Heart left ventricle (tissue), 16 donors: ENCODE measurements at places on chromosomes 4 and X.
A peak's percentile ranks its signal among the peaks of the same experiment; 100 is the strongest.

DNA sequence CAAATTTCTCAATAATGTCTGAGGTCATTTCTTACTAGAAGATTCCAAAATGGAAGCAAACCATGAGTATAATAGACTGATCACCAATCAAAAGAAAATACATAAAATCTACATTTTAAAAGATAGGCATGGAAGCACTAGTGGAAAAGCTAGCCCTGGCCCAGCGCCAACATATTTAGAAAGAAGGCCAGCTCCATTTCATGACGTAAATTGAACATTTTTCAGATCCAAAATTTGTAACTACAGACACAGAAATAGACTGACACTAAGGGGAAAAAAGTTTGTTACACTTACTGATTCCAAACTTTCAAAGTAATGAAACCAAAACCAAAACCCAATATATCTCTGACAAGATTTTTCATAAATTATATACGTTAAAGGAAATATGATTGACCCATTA lies 117.7 kb downstream of the ADAMTS3 start:
- DNase-seq: peak; percentile 17

DNA sequence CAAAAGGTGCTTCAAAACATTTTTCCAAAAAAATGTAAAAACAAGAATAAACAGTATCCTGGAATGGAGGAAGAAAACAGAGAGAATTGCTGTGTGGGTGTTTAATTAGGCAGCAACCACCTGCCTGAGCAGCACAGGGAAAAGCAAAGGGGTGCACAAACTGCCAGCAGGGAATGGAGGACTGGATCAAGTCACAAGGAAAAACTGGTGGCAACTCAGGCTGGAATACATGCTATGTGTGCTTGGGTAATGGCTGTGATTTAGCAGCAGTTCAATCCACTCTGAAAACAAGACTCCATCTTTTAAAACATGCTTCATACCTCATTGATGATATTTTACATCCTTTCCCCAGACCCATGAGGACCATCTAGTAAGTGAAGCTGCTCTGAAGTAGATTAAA lies 179.5 kb downstream of the HS6ST2 start:
- no peak for DNase-seq

DNA sequence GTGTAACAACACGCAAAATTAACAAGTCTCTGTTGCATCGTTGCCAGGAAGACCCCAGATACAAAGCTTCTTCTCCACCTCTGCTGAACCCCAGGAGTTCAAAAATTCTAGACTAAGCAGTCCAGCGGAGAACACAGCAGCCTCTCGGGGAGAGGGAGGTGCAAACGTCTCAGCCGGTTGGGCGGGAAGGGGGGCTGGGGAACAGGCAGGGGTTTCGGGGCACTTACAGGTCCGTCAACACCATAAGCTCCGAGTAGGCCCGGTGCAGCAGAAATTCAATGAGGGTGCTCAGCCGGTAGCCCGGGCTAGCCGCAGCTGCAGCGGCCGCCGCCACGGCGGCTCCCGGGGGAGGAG lies 394 bp downstream of the MED14 start:
- no peak for DNase-seq

DNA sequence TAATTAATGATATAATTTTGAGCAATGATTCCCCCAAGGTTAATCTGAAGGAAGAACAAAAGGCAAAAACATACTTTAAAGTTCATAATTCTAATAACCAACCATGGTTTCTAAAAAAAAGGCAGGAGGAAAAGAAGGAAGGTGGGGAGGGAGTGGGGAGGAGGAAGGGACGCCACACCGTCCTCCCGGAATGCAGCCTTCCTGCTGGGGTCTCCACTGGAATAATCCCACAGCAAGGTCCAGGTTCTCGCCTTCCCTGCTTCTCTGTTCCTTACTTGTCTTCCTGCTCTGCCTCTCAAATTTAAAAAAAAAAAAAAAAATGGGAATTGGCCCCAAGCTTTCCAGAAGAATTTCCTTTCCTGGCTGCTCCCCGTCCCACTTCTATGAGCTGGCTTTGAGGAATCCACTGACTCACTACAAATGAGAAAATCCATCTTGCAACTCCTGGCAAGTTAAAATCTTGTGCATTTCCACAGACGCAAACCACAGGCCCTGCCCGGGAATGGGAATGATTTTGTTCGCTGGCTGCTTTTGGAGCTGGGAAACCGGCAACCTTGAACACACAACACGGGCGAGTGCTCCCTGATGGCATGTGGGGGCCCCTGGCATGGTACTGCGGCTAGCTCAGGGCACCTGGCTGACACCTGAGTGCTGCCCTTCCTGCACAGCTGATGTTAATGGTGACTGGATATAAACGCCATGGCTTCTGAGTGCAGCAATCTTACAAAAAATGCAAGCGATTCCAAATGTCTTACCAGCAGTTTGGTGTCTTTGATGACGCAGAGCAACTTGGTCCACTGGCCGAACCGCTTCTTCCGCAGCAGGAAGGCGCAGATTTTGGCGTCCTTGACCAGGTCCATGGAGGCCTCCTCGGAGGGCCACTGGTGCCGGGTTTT lies 97.0 kb downstream of the AFAP1 start:
- DNase-seq: peak; percentile 65

GRCh38 chrX:87578978-87579377 lies 61.4 kb downstream of the KLHL4 start:
- DNase-seq: no peak

- no peak for DNase-seq
These were observed 160.1 kb upstream of the VCX3A start for GRCh38 chrX:6694977-6695376.

- DNase-seq: no peak
These were observed 9.9 kb upstream of the AKAP14 start for GRCh38 chrX:119885554-119886428.

GRCh38 chr4:165813606-165814005 lies 59.4 kb upstream of the TLL1 start:
- DNase-seq: no peak

GRCh38 chrX:134658760-134659023 lies 421 bp upstream of the PLAC1 start:
- DNase-seq: no peak

DNA sequence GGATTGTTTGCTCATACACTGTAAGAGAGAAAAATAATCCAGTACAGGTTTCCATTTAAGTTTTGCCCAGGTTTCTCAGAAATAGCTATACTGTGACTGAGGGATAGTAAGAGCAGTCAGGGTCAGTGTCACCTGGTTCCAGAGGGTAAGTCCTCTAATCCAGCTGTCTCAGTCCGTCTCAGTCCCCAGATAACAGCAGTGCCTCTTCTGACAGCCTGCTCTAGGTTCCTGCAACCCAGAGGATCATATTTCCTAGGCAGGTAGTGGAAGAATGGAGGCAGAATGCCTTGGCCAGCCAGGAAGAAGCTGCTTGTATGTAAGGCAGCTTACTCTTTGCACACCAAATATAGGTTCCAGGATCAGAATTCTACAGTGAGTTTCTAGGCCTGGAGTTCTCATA lies 22.6 kb upstream of the GNRHR start:
- DNase-seq: no peak

- DNase-seq: no peak
These were observed 178.7 kb upstream of the FAT1 start for GRCh38 chr4:186902361-186902760.

- peak; percentile 26 for DNase-seq
These were observed 173.9 kb upstream of the PGRMC2 start for GRCh38 chr4:128461291-128462102.

DNA sequence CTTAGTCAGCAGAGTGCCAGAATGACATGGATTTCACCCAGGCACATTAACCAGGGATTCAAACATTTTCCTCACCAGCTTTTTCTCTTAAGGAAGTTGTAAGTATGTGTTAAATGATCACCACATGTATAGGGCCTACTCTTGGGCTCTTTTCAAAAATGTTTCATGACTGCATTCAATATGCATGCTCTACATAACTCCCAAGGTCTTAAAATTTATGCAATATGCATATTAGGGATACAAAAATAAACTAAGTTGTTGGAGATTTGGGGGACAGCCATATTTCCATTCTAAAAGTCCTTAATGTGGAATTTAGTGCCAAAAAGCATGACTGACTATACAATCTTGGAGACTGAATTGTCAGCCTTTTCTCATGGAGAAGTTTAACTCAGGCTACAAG lies 25.0 kb upstream of the TRPC5OS start:
- DNase-seq: no peak

GRCh38 chr4:22336822-22337221 lies 179.0 kb downstream of the ADGRA3 start:
- DNase-seq: no peak

DNA sequence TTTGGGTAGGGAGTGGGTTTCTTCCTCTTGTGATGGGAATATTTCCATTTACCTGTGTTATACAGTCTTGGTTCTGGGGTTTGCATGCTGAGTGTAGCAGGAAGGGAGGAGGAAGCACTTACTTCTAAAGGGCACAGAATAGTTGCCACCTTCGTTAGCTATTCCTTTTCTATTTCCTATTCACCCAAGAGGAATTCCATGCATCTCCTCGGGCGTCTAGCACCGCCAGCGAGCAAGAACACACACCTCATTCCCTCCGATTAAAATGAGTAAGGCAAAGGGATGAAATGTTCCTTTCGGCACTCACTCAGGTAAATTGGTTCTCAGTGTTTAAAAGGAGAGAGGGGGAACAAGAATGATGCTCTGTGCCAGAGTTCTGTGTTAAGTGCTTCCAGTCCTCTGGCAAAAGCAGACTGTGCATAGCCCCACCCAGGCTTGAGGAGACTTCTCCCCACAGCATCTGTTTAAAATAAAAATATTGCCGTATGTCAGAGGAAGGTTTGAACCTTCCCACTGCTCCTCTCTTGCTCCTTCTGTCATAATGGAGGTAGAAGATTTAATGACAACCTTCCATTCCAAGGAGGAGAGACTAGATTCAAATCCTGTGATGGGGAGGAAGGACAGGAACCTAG lies 351.4 kb downstream of the PTTG2 start:
- no peak for DNase-seq

DNA sequence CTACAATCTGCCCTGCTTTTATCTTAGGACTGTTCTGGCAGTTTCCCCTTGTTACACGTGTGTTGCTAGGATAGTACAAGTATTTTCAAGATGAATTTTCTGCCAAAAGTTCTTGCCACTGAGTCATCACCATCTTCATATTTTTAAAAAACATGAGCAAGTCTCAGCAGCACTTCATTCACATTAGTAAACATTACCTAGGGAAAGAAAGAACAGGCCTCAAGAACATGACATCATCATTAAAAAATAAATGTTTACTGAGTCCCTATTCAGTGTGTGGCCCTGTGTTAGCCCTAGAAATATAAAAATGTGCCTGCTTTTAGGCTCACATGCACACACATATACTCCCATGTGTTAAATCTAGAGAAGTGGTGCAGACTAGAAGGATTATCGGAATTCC lies 18.7 kb upstream of the GPC3 start:
- no peak for DNase-seq

- no peak for DNase-seq
These were observed 1040.9 kb downstream of the DMD start for GRCh38 chrX:32170481-32170880.

DNA sequence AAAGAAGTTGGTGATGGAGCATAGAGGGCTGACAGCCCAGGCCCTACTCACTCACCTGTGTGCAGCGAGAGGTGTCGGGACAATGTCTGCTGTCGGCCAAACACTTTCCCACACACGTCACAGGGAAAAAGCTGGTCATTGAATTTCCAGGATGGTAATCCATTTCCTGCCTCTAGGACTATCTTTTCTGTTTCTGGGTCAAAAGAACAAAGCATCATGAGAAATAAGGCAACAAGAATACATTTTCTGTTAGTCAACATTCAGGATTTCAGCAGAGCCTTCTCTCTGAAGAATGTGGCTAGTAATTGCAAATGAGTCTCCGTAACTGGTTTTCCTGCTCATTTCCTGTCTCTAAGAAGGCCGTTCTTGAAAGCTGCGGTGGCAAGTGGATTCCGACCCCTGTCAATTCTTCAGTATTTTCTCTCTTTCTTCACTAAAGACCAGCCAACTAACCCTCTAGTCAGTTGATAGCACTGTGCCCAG lies 99.4 kb downstream of the C4orf51 start:
- DNase-seq: no peak

DNA sequence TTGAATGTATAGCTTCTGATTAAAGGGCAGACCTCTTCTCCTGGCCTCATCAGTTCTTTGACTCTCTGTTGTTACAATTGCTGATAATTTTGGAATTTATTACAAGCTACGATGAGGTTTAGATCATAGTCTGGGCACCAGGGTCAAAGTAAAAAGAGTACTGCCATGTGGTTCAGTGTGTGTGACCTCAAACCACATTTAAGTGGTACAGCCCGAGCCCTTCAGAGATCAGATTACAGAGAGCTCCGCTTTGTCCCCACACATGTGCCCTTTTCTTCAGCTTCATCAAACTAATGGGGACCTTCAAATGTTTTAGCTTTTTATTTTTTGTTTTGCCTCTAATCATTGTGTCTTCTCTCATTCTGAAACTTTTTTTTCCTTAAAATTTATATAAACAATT lies 37.1 kb downstream of the SPANXN2 start:
- no peak for DNase-seq

DNA sequence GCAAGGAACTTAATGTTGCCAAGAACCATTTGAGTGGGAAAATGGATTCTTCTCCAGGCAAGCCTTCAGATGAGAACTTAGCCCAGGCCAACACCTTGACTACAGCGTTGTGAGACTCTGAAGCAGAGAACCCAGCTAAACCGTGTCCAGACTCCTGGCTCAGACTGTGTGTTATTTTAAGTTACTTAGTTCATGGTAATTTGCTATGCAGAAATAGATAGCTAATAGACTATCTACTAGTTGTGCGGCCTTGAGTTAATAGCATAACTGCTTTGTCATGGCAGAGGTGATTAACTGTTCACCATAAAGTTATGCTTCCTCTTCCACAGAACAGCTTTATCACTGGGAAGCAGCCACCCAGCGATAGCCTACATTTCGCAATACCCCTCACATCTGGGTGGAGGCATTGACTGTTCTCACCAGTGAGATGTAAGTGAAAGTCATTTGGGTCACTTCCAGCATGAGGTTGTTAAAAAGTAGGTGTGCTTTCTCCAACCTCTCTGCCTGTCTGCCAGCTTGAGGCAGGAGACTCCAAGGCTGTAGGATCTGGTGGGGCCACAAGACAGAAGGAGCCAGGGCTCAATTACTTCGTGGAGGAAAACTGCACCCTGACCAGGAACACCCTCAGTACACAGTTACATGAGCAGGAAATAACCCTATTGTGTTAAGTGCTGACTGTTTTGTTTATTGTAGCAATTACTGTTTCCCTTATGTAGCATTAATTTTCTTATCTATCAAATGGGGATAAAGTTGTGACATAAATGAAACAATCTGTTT lies 94.2 kb downstream of the GPAT3 start:
- no peak for DNase-seq

GRCh38 chr4:53132132-53132891 lies 233.5 kb downstream of the SCFD2 start:
- DNase-seq: no peak
